Naive thymus-derived CD4-positive, alpha-beta T cell (primary cell): ENCODE measurements at places on chromosomes 5 and 9. TPM values are rescaled to one million over a fixed set of nuclear protein-coding genes. Genes with fewer than 3 reads are reported as not detected.

The PURA gene
- total RNA-seq: 13.9 TPM in 2 replicates

The IL5 gene
- not detected for total RNA-seq

The RLN2 gene
- 1.2 and 1.4 TPM in 2 replicates for total RNA-seq

The PWWP2A gene
- total RNA-seq: 26.7 and 28.1 TPM in 2 replicates

The LRRC19 gene
- not detected in 2 replicates for total RNA-seq

The STPG3 gene
- not detected in 2 replicates for total RNA-seq

The DIPK1B gene
- total RNA-seq: not detected

The GPR150 gene
- total RNA-seq: 1.5 TPM

DNA sequence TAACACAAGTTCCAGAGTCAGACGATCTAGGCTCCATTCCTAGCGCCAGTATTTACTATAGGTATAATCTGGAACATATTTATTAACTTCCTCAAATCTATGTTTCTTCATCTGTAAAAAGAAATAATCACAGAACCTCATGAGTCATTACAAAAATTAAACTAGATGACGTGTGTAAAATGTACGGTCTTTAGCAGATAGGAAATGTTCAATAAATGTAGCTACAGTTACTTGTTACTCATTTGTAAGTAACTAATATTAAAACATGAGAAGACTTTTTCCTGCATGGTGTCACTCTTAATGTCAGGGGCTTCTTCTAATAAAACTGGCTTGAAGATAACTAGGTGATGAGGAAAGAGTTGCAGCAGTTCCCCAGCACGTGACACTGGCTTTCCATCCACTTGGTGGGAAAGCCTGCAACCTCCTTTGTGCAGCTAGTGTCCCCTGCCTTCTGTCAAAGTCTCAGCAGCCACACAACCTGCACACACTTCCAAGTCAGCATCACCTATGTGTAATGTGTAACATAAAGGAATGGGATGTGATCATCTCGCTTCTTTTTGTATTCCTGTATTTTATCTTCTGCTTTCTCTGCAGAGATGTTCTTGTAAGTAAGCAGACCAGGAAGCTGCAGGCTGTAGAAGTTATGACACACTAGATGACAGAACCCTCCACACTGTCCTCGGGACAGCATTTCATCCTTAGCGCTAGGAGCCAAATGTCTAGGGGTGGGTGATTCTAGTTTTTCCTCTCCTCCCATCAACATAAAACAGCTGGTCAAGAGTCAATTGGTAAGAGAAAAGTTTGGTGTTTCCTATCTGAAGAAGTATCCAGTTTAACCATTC lies 1.8 kb upstream of the JAKMIP2 start:
- no peaks in the 10 kb centered on the region for H3K27me3 ChIP-seq
- no peaks in the 10 kb centered on the region for H3K36me3 ChIP-seq
- DNase-seq: no peak
- H3K4me3 ChIP-seq: no peak overlapping the region
- H3K4me1 ChIP-seq: no peaks in the 10 kb centered on the region
- H3K27ac ChIP-seq: no peak overlapping the region

DNA sequence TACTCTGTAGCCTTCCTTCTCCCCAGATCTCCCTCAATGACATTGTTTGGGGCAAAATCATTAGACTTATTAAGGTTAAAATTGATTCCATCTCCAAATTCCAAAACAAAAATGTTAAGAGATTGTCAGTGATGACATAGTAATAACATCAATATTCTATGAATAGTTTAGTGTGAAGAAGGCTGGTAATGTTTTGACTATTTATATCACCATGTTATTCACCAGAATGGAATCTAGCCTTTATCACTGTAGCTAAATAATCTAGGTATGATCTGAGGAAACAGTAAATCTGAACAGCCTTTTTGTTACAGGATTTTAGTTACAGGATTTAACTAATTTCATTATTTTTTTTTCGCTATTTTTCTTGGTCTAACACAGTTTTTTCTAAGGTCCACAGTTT lies 929 bp upstream of the PLPP6 start:
- no peaks in the 10 kb centered on the region for H3K27me3 ChIP-seq
- H3K36me3 ChIP-seq: no peaks in the 10 kb centered on the region

GRCh38 chr5:16570121-16570815 lies 46.5 kb downstream of the RETREG1 start:
- no peaks in the 10 kb centered on the region for H3K36me3 ChIP-seq
- peaks cover 7% of the 10 kb centered on the region for H3K4me1 ChIP-seq

GRCh38 chr5:6112538-6112937 lies 265.8 kb downstream of the MED10 start:
- H3K4me3 ChIP-seq: no peak overlapping the region
- H3K27ac ChIP-seq: no peak overlapping the region
- no peaks in the 10 kb centered on the region for H3K27me3 ChIP-seq
- no peaks in the 10 kb centered on the region for H3K36me3 ChIP-seq

GRCh38 chr9:113546566-113546965 lies 83.0 kb downstream of the RGS3 start:
- no peak overlapping the region for H3K4me3 ChIP-seq
- H3K27me3 ChIP-seq: no peaks in the 10 kb centered on the region
- peaks cover 14% of the 10 kb centered on the region for H3K4me1 ChIP-seq
- DNase-seq: no peak
- no peak overlapping the region for H3K27ac ChIP-seq
- no peaks in the 10 kb centered on the region for H3K36me3 ChIP-seq

DNA sequence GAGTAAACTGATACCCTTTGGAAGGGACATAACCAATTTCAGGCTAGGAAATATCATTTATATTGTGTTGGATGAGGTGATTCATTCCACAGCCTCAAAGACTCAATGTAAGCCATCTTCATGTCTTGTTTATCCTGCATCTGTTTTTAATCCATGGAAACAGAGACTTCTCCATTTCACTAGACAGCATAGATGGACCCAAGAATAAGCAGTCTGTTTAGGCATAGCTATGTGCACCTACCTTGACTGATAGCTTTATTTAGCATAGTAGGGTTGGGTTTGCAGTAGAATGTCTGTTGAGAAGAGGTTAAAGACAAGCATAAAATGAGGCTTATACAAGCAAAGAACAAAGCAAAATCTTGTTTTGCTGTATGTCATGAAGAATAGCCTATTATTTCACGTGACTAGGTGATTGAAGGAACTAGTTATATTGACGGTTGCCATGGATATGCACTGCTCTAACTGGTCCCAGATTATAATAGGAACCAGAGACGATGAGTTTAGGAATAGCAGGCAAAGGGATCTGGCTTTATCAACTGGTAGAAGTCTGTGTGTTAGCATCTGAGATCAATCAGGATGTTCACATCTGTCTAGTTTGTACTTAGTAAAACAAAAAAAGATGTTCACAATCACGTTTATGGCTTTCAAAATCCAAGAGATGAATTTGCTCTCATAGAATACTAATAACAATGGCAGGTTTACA lies 154.8 kb upstream of the KLF9 start:
- no peak overlapping the region for H3K27ac ChIP-seq
- no peak for DNase-seq
- no peaks in the 10 kb centered on the region for H3K36me3 ChIP-seq
- no peak overlapping the region for H3K4me3 ChIP-seq
- H3K4me1 ChIP-seq: peaks cover 6% of the 10 kb centered on the region

- H3K36me3 ChIP-seq: no peaks in the 10 kb centered on the region
- no peaks in the 10 kb centered on the region for H3K4me1 ChIP-seq
- no peak for DNase-seq
- no peaks in the 10 kb centered on the region for H3K27me3 ChIP-seq
Measured at GRCh38 chr9:1411826-1412225, 361.7 kb downstream of the DMRT2 start.

- DNase-seq: no peak
- no peak overlapping the region for H3K27ac ChIP-seq
- no peaks in the 10 kb centered on the region for H3K27me3 ChIP-seq
- H3K4me1 ChIP-seq: no peaks in the 10 kb centered on the region
- H3K4me3 ChIP-seq: no peak overlapping the region
Measured at GRCh38 chr9:120571443-120572257, 8.3 kb downstream of the CDK5RAP2 start.

DNA sequence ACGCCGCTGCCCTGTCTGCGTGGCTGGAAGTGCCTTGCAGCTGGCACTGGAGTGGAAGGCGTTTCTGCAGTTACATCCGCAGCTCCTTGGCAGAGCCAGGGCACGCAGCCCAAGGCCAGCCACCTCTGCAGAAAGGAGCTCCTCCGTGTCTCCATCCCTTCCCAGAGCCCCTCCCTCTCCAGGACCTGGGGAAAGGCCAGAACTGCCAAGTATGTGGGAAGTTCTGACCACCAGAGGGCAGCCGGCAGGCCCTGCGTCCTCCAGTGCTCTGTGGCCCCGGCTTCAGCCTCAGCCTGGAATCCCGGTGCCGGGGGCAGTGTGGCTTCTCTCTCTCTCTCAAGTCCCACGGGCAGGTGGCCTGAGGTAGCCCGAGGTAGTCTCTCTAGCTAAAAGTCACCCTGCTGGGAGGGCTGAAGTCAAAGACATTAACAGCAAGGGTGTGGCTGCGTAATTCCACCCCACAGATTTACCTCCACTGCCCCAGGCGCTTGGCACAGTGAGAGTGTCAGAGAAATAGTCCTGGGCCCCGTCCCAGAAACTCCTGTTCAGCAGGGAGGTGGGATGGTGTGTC lies 101.7 kb upstream of the FCN2 start:
- no peaks in the 10 kb centered on the region for H3K36me3 ChIP-seq
- no peak for DNase-seq
- no peak overlapping the region for H3K27ac ChIP-seq
- no peaks in the 10 kb centered on the region for H3K27me3 ChIP-seq
- H3K4me1 ChIP-seq: no peaks in the 10 kb centered on the region

DNA sequence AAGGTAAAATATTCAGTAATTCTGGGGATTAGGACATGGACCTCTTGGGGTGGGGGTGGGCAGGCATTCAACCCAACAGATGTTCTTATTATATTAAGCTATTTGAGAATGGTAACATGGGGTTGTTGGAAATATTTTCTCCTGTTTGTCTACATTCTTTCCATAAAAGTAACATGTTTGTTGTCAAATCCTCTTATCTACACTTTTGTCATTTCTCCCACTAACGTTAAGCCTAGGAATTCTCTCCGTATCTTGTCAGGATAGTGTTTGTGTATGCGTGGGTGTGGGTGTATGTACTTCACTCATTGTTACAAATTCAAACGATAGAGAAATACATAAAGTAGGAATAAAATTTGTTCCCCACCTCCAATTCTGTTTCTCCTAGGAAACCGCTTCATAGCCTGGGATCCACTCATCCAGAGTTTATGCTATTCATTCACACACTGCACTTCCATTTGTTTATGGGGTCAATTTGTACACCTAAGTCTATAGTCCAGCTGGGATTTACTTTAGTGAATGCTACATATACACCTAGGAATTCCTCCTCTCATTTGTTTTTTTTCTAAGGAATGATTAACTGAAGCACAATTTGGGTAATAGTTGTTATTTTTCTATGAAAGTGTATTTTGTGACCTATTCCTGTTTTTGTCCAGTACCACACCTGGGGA lies 216.8 kb downstream of the DCP2 start:
- H3K4me1 ChIP-seq: no peaks in the 10 kb centered on the region
- no peak overlapping the region for H3K4me3 ChIP-seq
- H3K27ac ChIP-seq: no peak overlapping the region
- H3K36me3 ChIP-seq: no peaks in the 10 kb centered on the region
- DNase-seq: no peak
- no peaks in the 10 kb centered on the region for H3K27me3 ChIP-seq

DNA sequence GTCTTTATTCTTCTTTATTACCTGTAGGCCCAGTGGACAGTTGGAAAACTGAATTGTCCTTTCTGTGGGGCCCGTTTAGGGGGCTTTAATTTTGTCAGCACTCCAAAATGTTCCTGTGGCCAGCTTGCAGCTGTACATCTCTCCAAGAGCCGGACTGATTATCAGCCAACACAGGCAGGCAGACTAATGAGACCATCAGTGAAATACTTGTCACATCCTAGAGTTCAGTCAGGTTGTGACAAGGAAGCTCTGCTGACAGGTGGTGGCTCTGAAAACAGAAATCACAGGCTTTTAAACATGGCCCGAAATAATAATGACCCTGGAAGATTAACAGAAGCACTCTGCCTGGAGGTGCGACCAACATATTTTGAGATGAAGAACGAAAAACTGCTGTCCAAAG lies 47.9 kb downstream of the RNF180 start:
- H3K27ac ChIP-seq: no peak overlapping the region
- H3K27me3 ChIP-seq: no peaks in the 10 kb centered on the region
- no peaks in the 10 kb centered on the region for H3K36me3 ChIP-seq
- H3K4me3 ChIP-seq: no peak overlapping the region

- no peak for DNase-seq
- no peaks in the 10 kb centered on the region for H3K4me1 ChIP-seq
- H3K27me3 ChIP-seq: no peaks in the 10 kb centered on the region
- H3K27ac ChIP-seq: no peak overlapping the region
- no peak overlapping the region for H3K4me3 ChIP-seq
- no peaks in the 10 kb centered on the region for H3K36me3 ChIP-seq
Measured at GRCh38 chr9:115442054-115442453, 324.1 kb upstream of the TNC start.

- peak overlapping the region; percentile 62 for H3K27ac ChIP-seq
- DNase-seq: no peak
- H3K4me1 ChIP-seq: peaks cover 38% of the 10 kb centered on the region
- no peaks in the 10 kb centered on the region for H3K27me3 ChIP-seq
- H3K36me3 ChIP-seq: peaks cover 65% of the 10 kb centered on the region
Measured at GRCh38 chr5:134543820-134544614, 18.5 kb downstream of the JADE2 start.

DNA sequence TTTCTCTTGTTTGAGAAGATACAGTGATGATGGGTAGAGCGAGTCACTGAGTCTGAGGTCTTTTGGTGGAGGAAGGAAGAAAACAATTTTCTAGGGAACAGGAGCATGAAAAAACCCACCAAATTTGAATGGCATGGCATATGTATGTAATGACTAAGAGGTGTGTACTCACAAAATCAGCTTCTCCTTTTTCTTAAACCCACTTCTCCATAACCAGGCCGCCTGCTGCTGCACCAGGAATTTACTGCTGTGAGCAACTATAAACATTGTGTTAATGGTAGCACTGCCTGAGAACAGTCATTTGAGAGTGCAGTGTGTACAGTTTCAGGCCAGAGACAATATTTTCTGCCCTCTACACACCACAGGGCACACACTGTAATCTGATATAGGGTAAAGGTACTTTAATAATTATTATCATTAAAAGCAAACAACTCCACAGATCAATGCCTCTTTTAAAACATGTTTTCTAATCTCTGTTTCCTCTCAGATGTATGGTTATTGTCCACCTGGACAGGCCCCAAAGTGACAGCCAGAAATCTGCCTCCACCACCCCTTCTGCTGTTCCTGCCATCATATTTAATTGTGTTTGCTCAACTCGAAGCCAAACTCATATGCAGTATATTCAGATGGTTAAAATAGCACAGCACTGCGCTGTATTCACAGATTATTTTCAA lies 241.6 kb downstream of the KIAA0825 start:
- H3K27me3 ChIP-seq: no peaks in the 10 kb centered on the region
- DNase-seq: no peak
- H3K4me3 ChIP-seq: no peak overlapping the region
- no peaks in the 10 kb centered on the region for H3K36me3 ChIP-seq
- H3K27ac ChIP-seq: no peak overlapping the region
